EL (cell line): ENCODE measurements at places on chromosomes 13 and 19.

DNA sequence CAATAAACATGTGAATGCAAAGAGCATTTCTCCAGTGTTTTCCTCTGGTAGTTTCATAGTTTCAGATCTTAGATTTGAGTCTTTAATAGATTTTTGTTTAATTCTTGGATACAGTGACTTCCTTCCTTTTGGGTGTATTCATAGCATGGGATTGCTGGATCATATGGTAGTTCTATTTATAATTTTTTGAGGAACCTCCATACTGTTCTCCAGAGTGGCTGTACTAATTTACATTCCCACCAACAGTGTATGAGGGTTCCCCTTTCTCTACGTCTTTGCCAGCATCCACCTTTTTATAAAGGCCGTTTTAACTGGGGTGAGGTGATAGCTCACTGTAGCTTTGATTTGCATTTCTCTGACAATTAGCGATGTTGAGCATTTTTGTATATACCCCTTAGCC lies 9.3 kb upstream of the CALM3 start:
- no peak for DNase-seq

DNA sequence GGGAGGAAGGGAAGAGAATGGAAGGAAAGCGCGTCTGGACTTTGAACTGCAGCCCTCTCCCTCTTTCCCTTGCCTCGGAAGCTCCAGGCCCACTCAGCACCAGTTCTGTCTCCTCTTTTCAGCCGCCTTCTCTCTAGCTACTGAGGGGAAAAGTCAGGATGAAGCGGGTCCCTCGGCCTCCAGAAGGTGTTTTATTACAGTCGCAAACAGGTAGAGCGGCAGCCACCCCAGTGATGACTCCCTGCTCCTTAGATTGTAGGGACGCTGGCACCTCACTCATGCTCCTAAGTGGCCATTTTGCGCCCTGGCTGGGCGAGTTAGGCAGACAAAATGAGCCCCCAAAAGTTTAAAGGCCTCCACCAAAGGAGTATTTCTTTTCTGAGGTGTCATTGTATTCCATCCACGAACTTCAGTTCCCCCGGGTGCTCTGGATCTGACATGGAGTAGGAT lies 954 bp upstream of the STK24 start:
- DNase-seq: no peak

GRCh38 chr13:66546534-66547379 lies 683.4 kb downstream of the PCDH9 start:
- DNase-seq: peak; percentile 36

GRCh38 chr19:45670670-45671453 lies 2.8 kb downstream of the GIPR start:
- peak; percentile 77 for DNase-seq

GRCh38 chr19:54416695-54417491 lies 1.6 kb downstream of the TTYH1 start:
- DNase-seq: no peak

DNA sequence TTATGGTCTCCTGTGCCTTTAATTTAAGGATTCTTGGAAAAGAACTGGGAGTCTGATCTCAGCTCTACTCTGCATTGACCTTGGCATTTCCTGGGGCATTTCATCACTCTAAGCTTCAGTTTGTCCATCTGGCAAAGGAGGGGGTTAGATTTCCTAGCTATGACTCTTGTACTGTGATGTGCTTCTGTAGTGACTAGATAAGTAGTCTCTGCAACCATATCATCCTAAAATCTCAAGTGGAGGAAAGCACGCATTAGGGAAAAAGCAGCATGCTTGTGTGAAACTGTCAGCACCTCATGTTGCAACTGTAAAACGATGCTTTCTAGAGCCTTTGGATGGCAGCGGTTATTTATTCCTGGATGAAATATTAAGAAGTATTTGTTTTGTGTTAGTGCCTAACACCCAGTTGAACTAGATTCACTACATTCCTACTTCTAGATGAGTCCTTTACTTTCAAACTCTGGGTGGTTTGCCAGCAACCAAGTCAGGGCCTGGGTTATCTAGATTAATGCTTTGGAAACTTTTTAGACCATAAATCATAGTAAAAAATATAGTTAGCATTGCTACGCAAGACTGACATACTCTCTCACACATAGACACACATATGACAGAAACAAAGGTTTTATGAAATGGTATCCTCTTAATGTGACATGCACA lies 6.8 kb downstream of the WDFY2 start:
- peak; percentile 96 for DNase-seq
